ENCODE measurements at places on chromosomes 6 and 20.

DNA sequence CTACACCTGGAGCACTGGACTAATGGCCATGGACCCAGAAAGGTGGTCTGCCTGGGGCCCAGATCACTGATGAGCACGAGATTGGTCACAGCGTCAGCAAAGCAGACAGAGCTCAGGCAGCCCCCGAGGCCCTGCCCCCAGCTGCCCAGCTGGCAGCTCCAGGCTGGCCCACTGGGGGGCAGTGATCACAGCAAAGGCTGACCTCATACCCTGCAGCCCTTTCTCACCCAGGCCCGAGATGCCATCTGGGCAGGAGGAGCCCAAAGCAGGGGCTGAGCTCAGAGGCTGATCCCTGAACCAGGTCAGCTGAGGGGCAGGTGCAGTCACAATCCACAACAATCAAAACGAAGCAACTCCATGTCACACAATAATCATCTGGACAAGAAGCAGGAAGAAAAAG is 4.1 kb downstream of the MAP1LC3A start:
- peak; percentile 56 for DNase-seq

DNA sequence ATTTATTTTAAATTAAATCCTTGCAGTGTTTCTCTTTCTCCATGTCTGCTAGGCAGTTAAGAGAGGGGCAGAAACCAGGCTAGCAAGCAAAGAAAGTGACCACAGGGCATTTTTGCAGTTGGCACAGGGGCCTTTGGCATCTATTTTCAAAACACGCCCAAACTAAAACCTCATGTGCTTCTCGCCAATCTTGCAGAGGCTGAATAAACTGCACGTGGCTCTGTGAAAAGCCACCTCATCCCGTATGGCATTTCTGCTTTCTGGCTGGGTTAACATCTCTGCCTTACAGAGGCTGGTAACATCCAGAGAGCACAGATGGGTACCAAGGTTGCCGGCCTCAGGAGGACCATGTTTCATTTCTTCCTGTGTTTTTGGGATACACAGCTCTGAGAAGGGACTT is 54.6 kb downstream of the GJA10 start:
- no peak for DNase-seq

GRCh38 chr6:14711056-14711703 is 534.7 kb upstream of the JARID2 start:
- peak; percentile 43 for DNase-seq

- DNase-seq: no peak
Observed at GRCh38 chr6:169991913-169992312, 240.5 kb downstream of the ERMARD start.

- DNase-seq: no peak
Observed at GRCh38 chr6:33974030-33974429, 170.2 kb upstream of the MLN start.

DNA sequence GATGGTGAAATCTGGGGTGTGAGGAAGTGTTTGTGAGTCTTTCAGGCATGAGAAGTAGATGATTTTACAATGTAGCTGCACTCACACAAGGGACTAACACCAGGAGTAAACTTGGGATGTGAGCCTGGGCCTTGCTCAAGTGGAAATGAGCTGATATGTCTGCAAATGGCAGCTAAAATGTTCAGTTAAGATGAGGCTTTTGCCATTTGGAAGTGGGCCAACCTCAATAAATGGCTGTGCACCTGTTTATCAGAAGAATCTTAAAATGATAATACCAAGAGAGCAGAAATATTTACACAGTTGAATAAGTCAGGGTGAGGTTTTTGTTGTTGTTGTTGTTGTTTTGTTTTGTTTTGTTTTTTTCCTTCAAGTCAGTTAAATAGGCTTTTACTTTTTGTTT is 25.7 kb upstream of the KLHL31 start:
- DNase-seq: no peak

- no peak for DNase-seq
Observed at GRCh38 chr6:157961153-157961831, 20.4 kb upstream of the SYNJ2 start.

DNA sequence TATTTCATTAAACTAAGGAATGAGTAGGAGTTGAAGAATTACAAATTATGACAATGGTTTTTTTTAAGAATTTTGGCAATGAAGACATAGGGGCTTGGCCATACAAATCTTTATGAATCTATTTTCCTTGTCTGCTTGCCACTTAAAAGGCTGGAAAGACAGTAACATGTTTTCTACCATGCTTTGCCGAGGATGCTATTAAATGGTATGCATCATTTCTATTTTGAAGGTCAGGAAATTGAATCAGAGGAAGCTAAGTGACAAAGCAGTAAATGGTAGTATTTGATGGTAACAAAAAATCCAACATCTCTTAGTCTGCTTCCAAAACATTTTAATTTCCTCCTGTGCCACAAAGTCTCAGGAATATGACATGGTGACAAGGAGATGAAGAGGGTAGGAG is 287.2 kb downstream of the RFPL4B start:
- DNase-seq: peak; percentile 13

GRCh38 chr6:109527989-109528388 is 45.0 kb upstream of the ZBTB24 start:
- DNase-seq: no peak

DNA sequence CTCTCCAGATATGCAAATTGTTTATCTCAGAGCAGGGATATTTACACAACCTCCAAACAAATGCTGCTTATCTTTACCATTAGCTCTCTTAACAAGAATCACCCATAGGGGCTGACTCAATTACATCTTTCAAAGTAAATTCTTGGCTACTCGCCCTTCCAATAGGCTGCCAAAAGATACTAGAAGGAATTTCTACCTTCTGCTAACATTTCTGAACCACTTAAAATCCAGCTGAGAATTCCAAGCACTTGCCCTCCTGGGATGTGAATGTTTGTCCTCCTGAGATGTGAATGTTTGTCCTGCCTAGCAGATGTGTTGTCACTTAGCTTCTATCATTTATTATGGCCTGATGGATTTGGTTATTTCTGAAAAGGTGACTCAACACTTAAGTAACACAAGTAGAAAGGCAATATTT is 388.0 kb downstream of the GJA1 start:
- DNase-seq: no peak

GRCh38 chr6:138815797-138816528 is 20.1 kb downstream of the ECT2L start:
- peak; percentile 71 for DNase-seq

GRCh38 chr6:3813150-3813780 is 35.9 kb upstream of the FAM50B start:
- DNase-seq: peak; percentile 96

- peak; percentile 70 for DNase-seq
Observed at GRCh38 chr6:111845441-111845871, 27.8 kb downstream of the FYN start.

DNA sequence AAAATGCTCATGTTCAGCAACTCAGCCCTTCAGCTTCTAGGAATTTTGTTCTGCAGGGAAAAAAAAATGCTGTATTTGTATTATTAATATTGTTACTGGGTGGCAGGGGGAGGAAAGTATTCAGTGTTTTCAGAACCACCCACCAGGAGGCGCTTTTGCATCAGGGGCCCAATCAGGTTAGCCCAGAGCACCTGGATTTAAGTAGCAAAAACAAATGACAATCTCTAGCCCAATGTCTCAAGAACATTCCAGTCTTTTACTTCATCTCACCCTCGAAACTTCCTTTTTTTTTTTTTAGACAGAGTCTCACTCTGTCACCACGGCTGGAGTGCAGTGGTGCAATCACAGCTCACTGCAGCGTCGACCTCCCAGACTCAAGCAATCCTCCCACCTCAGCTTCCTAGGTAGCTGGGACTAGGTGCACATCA is 635 bp upstream of the C20orf203 start:
- peak; percentile 66 for DNase-seq

- DNase-seq: no peak
Observed at GRCh38 chr20:61982191-61982950, 83.3 kb downstream of the TAF4 start.

GRCh38 chr6:147922799-147923198 is 414.3 kb downstream of the SAMD5 start:
- DNase-seq: no peak

DNA sequence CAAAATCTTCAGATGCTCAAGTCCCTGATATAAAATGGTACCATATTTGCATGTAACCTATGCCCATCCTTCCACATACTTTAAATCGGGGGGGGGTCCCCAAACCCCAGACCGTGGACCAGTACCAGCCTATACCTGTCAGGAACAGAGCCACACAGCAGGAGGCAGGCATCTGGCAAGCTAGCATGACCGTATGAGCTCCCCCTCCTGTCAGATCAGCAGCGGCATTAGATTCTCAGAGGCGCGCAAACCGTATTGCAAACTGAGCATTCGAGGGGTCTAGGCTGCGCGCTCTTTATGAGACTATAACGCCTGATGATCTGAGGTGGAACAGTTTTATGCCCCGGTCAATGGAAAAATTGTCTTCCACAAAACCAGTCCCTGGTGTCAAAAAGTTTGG is 30.7 kb downstream of the FGD2 start:
- DNase-seq: no peak

DNA sequence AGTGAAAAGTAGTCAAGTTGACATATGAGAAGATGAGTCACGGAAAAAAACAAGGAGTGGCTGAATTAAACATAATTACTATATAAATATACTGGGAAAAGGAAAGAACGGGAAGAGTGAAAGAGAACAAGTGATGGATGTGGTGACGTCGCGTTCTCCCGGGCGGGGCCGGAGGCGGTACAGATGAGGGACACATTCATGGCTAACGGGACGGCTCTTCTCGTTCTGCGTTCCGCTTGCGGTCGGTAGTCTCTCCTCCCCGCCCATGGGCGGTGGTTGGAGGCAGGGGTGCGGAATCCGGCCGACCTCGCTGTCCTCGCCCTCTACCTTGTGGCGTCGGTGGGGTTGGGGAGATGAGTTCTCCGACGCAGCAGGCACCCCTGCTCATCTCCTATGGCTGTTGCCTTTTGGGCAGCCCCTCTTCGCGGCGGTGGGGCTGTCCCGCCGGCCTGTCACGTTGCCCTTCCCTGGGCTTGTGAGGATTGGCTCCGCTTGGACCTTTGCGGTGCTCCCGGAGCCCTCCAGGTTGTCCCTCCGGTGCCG is 22.5 kb downstream of the HLA-G start:
- DNase-seq: peak; percentile 29

Data from dermis microvascular lymphatic vessel endothelial cell (primary cell).